NCI-H1105 (cell line): ENCODE measurements at places on chromosomes 7 and 10.

DNA sequence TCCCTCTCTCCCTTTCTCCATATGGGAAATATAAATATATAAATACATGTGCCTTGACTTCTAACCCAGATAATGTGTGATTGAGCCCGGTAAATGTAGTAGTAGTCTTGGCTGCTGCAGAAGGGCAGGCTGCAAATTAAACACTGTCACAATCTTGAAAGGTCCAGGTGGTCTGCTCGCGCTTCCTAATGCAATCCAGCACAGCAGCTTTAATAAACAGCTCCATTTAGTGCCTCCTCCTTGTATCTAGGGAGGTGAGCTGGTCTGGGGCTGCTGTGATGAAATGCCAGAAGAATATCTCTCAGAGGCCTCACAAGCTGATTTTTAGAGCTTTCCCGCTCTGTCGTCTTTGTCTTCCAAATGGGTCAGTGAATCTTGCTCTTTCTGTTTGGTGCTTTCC, 782 bp downstream of the POU6F2 start:
- no peak for DNase-seq

- no peak for DNase-seq
Measured at GRCh38 chr10:84360637-84361365, 32.4 kb downstream of the CCSER2 start.

- DNase-seq, result no peak
Measured at GRCh38 chr7:47552621-47553020, 29.3 kb downstream of the TNS3 start.

- DNase-seq, result no peak
Measured at GRCh38 chr7:97578225-97578624, 153.7 kb upstream of the TAC1 start.

GRCh38 chr7:34026481-34027190, 121.3 kb downstream of the BMPER start:
- DNase-seq, result no peak

- DNase-seq, result no peak
Measured at GRCh38 chr7:112112822-112113255, 93.4 kb downstream of the DOCK4 start.

DNA sequence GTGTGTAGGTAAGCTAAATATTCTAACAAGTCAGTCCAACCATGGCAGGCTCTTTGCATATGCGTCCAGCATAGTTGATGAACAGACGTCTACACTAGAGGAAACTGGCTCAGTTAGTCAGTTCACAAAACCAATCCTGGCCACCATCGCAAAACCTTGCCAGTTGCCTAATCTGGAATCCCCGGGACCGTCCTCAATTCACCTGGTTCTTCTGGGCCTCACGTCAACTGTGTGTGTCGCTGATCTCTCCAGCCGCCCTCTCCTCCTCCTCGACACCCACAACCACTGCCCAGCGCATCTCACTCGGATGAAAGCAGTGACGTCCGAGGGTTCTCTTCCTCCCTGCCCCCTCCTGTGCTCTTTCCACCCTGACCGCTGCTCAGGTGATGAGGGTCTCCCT, 217.8 kb upstream of the SH2B2 start:
- no peak for DNase-seq

- DNase-seq, result no peak
Measured at GRCh38 chr7:144038887-144039286, 9.9 kb upstream of the OR2A5 start.

GRCh38 chr10:115861455-115861854, 411.6 kb downstream of the GFRA1 start:
- no peak for DNase-seq

DNA sequence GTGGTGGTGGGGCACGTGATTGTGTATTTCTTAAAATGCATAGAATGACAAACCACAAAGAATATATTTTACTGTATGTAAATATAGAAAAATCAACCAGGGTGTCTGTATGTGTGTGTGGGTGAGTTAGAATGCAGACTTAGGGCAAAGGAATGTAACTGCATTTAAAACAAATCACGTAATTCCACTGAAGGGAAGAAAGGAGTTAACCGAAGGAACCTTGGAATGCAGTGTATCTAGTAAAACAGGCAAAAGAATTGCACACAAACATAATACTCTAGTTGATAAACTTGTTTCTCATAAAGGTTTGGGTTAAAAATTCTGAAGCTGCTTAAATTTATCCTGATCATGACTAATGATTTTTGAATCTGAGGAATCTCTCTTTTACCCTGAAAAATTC, 134.9 kb downstream of the ADRA2A start:
- no peak for DNase-seq

DNA sequence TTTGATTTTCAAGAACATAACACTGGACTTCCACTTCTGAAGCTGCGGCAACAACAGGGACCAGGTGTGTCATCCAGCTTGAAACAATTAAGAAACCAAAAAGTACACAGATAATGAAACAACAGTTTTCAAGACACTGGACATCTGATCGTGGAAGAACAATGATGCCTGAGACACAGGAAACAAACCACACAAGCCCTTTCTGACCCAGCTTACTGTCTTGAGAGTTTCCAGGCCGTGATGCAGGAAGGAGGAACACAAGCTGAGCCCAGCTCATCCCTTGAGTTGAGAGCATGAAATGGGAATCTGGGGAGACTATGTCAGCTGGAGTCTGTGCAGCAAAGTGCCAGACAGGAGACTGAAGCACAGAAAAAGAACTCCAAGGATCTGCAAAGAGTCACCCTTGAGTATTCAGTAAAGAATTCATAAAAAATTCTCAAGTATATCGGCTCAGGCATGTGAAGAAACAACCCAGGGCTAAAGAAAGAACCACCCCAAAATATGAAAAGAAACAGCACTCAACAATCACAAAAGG, 91.6 kb downstream of the RNF32 start:
- no peak for DNase-seq

- no peak for DNase-seq
Measured at GRCh38 chr10:110699859-110700468, 55.8 kb downstream of the RBM20 start.

GRCh38 chr7:4754433-4755010, 20.9 kb upstream of the AP5Z1 start:
- DNase-seq, result no peak

DNA sequence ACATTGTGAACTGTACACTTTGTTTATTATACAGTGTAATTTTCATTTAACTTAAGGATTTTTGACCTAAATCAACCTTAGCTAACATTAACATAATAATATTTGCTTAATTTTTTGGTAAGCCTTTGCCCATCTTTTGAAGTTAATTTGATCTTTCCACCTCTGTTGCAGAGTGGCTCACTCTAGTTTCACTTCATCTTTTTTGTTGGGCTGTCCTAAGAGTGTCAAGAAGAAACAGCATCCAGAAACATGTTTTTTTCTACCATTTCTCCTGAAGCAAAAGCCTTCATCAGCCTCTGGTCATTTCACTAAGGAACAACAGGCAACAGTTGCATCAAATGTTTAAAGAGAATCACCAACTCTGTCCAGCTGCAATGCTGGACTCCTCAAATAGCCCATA, 824.7 kb downstream of the REEP3 start:
- DNase-seq, result no peak

DNA sequence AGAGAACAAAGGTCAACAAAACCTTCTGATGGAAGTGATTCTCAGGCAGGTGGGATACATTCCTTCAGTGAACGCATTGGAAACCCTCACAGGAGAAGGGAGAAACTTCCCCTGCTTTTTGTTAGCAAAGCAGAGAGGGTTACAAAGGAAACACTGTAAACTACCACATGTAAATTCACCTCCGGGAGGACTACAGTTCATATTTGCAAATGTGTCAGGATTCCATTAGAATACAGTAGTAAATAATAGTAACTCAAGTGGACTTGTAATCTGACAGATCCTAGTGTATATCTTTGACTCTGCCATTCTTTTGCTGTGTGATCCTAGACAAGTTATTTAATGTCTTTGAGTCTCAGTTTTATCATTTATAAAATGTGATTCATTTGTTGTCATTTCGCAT, 504.3 kb upstream of the NRP1 start:
- DNase-seq, result no peak

- DNase-seq, result no peak
Measured at GRCh38 chr7:124956160-124956559, 26.5 kb upstream of the POT1 start.

DNA sequence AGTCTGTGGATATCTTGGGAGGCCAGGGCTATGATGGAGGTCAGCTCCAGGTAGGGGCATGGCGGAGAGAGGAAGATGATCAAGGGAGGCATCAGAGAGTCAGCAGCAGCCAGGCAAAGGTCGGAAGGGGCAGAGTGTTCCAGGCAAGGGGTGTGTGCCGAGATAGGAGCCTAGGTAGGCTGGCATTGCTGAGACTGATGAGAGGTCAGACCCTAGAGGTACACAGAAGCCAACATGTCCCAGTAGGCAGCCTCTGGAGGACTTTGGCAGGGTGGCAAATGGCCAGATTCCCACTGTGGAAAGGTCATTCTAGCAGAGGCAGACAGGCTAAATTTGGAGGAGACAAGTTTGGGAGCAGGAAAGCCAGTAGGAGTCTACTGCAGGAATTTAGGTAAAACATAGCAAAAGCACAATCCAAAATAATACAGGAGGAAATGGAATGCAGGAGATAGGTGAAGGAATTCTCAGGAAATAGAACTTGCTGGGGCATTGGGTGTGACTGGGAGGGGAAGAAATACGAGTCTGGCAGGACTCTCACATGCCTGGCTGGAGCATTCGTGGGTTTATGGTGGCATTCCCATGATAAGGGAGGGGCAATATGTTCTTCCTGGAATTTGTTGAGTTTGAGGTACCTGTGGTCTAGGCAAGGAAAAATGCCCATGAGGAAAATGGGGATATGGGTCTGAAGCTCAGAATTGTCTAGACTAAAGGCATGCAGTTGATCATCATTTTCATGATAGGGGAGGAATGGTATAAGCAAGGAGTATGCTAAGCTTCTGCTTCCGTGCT, 25.7 kb downstream of the TMEM176A start:
- DNase-seq, result no peak

GRCh38 chr10:5813091-5813340, 218 bp downstream of the GDI2 start:
- no peak for DNase-seq

DNA sequence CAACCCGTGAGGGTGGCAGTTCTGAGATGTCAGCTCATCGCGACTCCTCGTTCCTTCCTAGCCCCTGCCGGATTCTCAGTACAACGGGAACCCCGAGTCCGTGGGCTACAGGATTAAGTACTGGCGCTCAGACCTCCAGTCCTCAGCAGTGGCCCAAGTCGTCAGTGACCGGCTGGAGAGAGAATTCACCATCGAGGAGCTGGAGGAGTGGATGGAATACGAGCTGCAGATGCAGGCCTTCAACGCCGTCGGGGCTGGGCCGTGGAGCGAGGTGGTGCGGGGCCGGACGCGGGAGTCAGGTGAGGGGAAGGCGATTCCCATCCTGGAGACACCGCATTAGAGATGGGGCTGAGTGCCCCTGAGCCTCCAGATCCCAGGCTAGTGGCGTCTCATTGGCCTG, 568.1 kb upstream of the FOXK1 start:
- DNase-seq, result no peak

GRCh38 chr10:132036887-132037675, 28.7 kb upstream of the JAKMIP3 start:
- DNase-seq, result no peak

DNA sequence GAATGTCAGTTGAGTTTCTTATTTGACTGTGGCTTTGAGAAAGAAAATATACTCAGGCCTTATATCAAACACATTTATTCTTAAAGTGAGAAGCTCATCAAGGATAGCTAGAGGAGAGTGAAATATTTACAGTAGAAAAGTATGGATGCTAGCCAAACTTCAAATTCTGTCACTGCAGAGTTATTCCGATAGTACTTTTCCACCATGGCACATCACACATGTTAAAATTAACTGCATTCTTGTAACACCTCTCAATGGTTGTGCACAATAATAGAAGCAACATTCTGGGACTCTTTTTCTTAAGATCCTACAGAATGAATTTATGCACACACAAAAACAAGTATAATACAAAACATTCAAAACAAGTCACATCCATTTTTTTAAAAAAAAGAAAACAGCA, 4.5 kb downstream of the PPP1R3C start:
- no peak for DNase-seq

DNA sequence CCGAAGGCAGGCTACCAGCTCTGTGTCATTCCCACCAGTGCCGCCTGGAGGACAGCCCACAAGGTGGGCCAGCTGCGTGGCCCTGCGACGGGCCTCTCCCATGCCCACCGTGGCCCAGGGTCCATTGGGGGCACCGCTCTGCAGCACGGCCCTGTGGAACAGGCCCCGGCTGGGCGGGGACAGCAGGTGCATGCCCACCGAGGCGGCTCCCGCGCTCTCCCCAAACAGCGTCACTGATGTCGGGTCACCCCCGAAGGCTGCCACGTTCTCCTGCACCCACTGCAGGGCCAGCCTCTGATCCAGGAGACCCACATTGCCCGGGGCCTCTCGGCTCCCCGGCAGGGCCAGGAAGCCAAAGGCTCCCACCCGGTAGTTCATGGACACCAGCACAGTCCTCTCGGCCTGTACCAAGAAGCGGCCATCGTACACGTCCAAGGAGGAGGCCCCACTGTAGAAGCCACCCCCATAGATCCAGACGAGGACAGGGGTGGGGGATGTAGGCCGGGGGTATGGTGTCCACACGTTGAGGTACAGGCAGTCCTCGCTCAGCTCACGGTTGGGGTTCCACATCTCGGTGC, 2.3 kb downstream of the ACHE start:
- DNase-seq, result no peak

DNA sequence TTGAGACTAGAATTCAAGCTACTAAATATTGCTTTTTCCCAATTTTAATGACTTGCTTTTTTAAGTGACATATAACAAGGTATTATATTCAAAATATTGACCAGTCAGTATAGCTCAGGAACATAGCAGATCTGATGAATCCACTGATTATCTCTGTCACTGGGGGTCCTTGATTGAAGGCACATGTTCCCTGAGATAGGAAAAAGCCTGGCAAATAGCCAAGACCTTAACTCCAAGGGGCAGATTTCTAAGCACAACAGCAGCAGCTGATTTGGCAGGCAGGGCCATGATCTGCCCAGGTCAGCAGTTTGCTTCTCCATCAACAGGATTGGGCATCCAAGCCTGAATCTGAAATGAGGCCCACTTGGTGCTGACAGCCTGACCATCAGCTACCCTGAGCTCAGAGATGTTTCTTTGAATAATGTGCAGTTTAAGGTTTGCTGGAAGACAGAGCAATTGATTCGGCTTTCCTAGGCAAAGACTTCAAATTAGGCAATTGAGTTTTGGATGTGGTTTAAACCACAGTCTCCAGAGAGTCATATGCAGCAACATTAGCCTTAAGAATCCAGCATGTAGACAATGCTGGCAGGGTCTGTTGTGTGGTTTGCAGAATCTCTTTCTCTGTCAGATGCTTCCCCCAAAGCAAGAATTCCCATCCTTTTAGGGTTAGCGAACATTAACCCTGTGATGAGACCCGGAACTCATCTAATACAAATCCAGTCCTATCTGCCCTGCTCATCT, 352.6 kb downstream of the ADRA2A start:
- DNase-seq, result no peak

- no peak for DNase-seq
Measured at GRCh38 chr10:73039635-73040034, 57.0 kb downstream of the P4HA1 start.

DNA sequence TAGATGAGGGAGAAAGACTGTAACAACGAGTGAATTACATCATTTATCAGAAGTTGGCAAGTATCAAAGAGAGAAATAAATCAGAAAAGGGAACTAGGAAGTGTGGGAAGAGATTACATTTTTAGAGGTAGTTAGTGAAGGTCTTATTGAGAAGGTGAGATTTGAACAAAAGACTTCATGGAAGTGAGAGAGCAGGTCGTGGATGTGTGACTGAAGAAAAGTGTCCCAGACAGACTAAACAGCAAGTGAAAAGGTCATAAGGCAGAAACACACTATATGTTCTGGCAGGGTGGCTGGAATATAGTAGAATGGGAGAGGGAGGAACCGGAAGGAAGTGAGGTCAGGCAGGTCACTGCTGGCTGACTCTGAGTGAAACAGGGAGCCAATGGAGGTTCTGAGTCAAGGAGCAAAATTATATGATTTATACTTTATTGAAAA, 35.7 kb upstream of the RHOBTB1 start:
- DNase-seq, result no peak
